ENCODE measurements at places on chromosomes 1 and 21.
A peak's percentile ranks its signal among the peaks of the same experiment; 100 is the strongest.

DNA sequence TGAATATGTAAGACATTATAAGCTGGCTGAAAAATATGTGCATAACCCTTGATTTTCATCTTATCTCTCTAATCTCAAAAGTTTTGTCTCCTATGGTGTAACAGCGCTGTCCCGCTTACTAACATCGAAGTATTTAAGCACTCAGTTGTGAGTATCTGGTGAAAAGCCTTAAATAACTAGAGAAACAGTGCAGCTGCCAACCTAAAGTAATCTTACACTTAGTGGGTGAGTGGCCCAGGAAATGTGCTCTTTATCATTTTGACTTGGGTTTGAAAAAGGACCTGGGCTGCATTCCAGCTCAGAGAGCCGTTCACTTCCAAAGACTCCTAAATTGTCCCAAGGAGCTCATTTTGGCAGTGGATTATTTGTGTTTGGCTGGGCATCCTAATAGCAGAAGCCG lies 225.9 kb downstream of the SPATA17 start:
- DNase-seq = no peak

GRCh38 chr1:147565189-147565980 lies 24.1 kb downstream of the BCL9 start:
- DNase-seq = no peak

GRCh38 chr1:60245324-60245723 lies 171.8 kb upstream of the C1orf87 start:
- DNase-seq = no peak

DNA sequence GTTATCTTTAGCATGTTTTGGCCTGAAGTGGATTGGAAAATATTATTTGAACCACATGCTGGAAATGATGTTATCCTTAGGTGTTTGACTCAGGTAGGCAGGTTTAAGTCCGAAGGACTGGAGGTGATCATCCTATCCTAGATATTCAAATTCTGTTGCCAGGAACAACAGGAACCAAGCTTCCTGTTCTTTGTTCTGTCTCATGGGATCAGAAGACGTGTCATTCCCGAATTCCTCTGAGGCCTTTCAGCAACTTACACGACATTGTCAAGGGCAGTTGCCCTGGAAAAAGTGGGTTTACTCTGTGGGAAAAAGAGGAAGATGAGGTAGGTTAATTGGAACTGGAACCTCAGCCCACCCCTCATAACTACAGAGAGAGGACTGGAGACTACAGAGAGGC lies 36.6 kb downstream of the SLAMF6 start:
- DNase-seq = no peak

GRCh38 chr21:45224189-45224938 lies 63.3 kb downstream of the POFUT2 start:
- DNase-seq = peak; percentile 39

DNA sequence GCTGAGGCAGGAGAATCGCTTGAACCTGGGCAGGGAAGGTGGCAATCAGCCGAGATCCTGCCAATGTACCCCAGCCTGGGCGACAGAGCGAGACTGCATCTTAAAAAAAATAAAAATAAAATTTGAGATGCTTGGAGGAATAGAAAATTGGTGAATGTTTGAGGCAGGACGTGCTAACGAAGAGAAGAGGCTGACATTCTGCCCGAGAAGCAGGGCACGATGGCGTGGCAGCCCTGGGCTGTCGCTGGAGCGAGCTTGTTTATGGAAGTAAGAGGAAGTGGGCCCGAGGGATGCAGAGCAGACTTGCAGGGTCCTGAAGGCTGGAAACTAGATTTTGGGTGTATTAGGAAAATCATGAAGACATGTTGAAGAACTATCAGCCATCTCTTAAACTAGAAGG lies 92.6 kb downstream of the KIF26B start:
- DNase-seq = no peak

GRCh38 chr1:212853658-212854057 lies 4.4 kb upstream of the FLVCR1 start:
- no peak for DNase-seq

DNA sequence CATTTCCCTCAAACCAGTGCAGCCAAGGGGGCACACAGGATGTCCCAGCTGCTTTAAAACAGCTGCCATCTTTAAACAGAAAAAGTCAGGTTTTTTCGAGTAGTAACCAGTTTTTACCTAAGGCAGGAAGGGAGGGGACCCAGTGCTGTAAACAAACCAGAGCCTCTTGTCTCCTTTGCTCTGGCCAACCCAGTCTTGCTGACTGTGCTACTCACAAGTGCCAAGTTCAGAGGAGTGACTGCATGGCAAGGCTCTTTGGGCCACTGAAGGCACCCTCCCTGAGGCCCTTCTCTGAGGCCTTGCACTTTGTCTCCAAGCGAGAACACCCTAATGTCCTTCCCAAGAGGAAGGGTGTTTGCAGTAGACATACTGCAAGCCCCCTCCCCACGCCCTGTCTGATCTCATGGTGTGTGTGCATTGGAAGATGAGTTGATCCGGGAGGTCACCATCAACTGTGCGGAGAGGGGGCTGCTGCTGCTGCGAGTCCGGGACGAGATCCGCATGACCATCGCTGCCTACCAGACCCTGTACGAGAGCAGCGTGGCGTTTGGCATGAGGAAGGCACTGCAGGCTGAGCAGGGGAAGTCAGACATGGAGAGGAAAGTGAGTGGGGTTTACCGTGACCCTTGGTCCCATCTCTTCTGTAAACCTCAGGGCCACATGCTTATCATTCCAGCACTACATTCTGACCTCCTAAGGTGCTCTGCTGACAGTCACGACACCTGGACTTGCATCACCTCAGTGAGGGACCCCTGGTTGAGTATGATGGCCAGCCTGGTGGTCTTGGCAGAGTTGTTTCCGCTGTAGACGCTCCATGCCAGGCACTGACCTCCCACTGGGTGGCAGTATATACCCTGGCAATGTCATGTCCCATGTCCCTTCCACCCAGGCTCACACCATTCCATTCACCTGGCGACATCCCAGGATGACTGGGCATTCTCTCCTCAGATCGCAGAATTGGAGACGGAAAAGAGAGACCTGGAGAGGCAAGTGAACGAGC lies 4.7 kb downstream of the DNALI1 start:
- DNase-seq = peak; percentile 54

DNA sequence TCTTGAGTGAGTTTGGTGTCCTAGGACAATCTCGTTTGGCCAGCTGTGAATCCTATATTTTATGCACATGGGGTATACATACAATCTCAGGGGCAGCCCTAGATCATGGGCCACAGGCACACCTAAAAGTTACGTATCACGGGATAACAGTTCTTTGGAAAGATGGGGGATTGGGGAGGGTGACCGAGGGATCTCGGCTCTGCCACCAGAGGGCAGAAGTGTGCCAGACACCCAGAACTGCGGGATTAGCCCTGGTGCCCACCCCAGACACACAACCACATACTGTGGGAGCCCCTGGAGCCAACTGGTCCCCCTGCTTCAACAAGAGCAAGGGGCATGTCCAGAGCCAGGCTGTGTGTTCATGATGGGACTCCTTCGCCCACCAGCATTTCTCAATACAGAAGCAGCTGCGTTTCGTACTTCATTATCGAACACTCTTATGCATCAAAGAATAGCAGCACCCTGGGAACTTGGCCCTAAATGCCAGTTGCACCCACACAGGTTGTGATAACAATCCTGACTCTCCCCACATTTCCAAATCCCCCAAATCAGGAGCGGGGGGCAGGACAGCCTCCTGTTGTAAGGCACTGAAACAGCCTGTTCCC lies 37.4 kb downstream of the TMCO4 start:
- peak; percentile 56 for DNase-seq

Measured in activated CD8-positive, alpha-beta T cell treated with anti-CD3 and anti-CD28 coated beads for 36 hours (primary cell).